B cell (primary cell): ENCODE measurements at places on chromosomes 3 and 15. TPM values are rescaled to one million over a fixed set of nuclear protein-coding genes. Genes with fewer than 3 reads are reported as not detected.
A peak's percentile ranks its signal among the peaks of the same experiment; 100 is the strongest.

Gene LTK
- total RNA-seq, result 3.2 and 4.4 TPM in 2 replicates

DNA sequence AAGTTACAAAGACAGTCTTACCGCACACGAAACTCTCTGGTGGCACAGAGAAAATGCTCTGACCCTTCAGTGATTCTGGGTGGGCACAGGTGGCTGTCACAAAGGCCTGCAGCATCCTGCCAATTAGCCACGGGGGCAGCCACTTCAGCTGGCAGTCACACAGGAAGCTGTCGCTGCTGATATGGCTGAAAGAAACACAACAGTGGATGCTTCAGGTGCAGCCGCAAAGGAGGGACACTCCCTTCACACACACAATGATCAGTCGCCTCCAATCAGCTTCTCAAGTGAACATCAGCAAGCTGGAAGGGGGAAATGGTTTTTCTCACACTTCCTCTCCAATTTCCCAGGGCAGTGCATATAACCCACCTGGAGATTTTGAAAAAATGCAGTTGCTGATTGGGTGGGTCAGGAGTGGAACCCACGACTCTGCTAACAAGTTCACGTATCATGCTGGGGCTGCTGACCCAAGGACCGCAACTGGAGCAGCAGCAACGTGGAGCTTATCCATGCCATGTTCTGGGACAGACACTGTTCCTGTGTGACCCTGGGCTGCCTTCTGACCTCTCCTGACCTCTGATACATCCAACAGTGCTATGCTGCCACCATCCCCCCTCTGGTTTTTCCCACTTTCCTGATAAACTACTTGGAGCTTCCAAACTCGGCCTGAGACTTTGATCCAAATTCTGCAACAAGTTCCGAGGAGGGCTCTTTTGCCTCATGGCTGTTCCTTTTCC, 106.6 kb downstream of the LRIG1 start:
- peak; percentile 79 for DNase-seq

DNA sequence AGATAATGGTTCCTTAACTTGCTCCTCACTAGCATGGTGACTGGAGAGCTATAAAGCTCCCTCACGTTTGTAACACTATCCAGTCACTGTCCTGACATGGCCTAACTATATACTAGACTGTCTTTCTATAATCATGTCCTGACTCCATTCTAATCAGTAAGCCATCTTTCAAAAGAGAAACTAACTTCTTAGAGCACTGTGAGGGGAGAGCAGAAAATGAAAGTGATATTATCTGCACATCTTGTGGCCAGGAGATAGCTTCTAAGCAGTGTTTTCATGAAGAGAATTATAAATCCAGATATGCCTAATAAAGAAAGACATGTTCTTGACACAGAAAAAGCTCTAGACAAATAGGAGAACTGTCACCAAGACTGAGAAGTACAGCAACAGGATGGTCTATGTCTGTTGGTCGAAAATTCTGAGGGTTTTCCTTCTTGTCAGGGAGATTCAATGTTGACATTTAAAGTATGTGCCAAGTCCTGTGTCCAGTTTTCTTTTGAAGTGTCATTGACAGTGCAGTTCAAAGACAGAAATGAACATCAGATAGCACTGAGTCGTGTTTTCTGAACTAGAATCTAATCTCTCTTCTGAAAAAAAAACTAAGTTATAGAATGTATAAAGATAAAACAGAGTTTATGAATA, 230.6 kb upstream of the PEX5L start:
- no peak for DNase-seq

GRCh38 chr3:63352008-63352279, 73.8 kb downstream of the SYNPR start:
- no peak for DNase-seq

- no peak for DNase-seq
Observed at GRCh38 chr3:40753951-40754350, 229.2 kb downstream of the ZNF621 start.

Gene SKOR1
- 0.32 and 0.67 TPM in 2 replicates for total RNA-seq

Gene SLC2A2
- total RNA-seq, result not detected in 2 replicates

Gene KCNH8
- total RNA-seq, result 4.0 and 4.3 TPM in 2 replicates

GRCh38 chr3:194951931-194952582, 266.4 kb downstream of the FAM43A start:
- DNase-seq, result no peak

Gene TRMT10C
- 25.2 and 25.3 TPM in 2 replicates for total RNA-seq

- DNase-seq, result no peak
Observed at GRCh38 chr3:49831341-49831740, 17.6 kb upstream of the UBA7 start.

DNA sequence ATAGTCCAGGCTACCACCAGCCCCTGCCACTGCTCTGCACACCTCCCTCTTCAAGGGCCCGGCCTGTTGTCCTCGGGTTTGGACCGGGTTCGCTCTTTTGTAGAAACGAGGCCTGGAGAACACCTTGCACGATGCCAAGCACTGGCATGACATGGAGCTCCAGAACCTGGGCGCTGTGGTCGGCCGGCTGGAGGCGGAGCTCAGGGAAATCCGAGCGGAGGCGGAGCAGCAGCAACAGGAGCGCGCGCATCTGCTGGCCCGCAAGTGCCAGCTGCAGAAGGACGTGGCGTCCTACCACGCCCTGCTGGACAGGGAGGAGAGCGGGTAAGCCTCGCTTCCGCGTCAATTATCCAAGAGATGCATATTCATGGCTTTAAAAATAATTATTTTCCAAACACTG, 72.4 kb downstream of the BFSP2 start:
- no peak for DNase-seq

Gene CCR9
- total RNA-seq, result 0.76 and 1.1 TPM in 2 replicates

Gene SATB1
- 56.1 and 66.5 TPM in 2 replicates for total RNA-seq

- no peak for DNase-seq
Observed at GRCh38 chr3:61872077-61872706, 310.8 kb downstream of the PTPRG start.

DNA sequence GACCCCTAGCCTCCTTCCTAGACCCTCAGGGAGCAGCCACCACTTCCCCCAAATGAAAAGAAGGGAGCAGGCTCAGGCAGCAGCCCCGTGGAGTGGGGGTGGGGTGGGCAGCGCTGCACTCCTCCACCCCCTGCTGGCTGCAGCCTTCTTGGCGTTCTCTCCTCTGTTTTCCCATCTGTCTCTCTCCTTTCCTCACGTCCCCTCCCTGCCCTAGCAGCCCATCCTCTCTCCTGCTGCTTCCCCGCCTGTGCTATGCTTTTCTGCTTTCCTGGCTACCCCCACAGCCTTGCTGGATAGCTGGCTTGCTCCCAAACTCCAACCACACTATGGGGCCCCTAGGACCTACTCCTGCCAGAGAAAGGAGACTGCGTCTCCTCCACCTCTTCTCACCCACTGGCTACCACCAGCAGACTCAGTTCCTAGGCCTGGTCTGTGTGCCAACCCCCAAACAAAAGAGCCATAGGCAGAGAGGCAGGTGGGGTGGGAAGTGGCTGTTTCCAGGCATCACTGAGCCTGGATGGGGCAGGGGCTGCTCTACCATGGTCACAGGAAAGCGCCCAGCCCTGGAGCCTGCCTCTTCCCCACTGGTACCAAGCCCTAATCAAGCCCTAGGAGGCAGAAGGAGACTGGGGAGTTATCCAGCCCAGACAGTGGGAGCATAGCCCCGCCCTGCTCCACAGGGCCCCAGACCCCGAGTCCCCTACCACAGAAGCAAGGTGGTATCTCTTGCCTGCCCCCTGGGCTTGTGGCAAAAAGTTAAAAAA, 3.4 kb upstream of the DISP2 start:
- DNase-seq, result no peak

DNA sequence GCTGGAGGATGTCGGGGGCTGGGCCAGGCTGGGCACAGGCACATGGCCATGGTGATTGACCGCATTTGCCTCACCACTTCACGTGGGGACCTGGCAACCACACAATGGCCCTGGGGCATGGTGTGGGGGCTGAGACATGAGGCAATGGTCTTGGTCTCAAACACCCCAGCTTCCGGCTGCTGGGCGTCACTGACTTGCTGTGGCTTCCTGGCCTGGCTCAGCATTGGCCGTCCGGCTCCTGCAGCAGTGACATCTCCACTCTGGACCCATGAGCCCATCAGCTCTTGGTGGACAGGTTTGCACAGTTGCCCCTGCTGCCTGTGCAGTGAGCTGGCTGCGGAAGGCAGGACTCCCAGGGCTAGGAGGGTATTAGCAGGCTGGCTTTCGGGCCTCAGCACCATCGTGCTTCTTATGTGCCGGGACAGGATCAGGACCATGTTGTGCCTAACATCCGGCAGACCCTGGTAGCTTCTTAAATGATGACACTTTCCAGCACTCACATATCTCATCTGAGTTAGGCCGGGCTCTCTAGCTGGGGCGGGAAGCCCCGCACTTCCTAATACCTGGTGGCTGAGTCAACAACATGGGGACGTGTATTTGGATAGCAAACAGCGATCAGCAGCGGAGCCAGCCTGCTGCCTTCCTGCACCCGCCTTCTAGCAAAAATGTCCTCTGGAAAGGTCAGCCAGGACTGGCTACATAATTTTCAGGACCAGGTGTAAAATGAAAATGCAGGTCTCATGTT, 34.1 kb downstream of the ZNF710 start:
- DNase-seq, result no peak
